ENCODE measurements at places on chromosomes 3 and 15.

- DNase-seq: no peak
Measured at GRCh38 chr3:121735047-121735696, 14.4 kb downstream of the GOLGB1 start.

GRCh38 chr15:100940767-100941379 is 21.7 kb downstream of the LRRK1 start:
- no peak for DNase-seq

- DNase-seq: no peak
Measured at GRCh38 chr3:127140501-127141460, 52.1 kb upstream of the PRR23E start.

- DNase-seq: no peak
Measured at GRCh38 chr3:52238193-52238760, 681 bp downstream of the TWF2 start.

DNA sequence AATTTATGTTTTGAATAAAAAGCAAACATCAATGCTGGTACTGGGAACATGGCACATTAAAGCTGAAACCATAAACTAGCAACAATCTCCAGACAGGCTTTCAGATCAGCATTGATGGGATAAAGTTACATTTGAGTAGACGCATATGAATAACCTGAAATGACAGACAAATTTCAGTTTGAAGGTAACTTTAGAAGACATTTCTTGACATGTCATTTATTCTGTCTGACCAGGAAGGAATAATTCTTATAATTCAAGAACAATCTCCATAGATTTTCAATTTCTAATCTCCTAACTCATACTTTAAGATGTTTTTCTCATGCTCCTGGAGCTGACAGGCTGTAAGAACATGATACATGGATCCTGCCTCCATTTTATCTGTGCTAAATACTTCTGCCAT is 69.8 kb downstream of the PLCH1 start:
- no peak for DNase-seq

All from cortex of kidney (tissue), 1 donor.